ENCODE measurements at places on chromosomes 12 and 14.
A peak's percentile ranks its signal among the peaks of the same experiment; 100 is the strongest.

DNA sequence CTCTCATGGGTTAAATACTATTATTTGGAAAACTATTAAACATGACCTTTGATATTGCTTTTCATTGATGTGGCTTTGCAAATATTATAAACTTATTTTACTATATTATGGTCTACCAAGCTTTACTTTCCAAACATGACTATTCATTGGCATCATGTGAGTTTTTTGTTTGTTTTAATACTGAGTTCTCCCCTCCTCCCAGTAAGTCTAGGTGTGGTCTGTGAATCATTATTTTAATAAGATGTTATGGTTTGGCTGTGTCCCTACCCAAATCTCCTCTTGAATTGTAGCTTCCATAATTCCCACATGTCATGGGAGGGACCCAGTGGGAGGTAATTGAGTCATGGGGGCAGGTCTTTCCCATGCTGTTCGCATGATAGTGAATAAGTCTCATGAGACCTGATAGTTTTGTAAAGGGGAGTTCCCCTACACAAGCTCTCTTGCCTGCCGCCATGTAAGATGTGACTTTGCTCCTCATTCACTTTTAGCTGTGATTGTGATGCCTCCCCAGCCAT, 80.0 kb downstream of the BORCS5 start:
- DNase-seq, result no peak

GRCh38 chr14:97177635-97178034, 380.5 kb downstream of the VRK1 start:
- DNase-seq, result no peak

GRCh38 chr12:110686294-110686903, 2.5 kb downstream of the HVCN1 start:
- DNase-seq, result no peak

GRCh38 chr14:93735206-93735605, 53.1 kb downstream of the PRIMA1 start:
- DNase-seq, result no peak

DNA sequence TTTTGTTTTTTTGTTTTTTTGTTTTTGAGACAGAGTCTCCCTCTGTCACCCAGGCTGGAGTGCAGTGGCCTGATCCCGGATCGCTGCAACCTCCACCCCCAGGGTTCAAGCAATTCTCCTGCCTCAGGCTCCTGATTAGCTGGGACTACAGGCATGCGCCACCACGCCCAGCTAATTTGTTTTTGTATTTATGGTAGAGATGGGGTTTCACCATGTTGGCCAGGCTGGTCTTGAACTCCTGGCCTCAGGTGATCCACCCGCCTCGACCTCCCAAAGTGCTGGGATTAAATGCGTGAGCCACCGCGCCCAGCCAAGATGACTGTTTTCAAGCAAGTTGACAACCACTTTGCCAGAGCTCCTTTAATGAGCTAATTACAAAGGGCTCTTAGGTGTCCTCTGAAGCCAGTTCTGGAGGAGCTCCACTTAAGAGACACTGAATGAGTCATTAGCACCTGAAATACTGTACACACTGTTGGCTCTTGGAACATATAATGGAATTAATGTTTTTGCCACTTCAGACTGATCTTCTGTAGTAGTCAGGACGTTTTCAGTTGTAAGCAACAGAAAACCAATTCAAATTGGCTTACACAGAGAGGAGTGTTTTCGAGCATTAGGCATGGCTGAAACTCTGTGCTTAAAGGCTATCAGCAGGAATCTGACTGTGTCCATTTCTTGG, 55.4 kb upstream of the MED13L start:
- no peak for DNase-seq

DNA sequence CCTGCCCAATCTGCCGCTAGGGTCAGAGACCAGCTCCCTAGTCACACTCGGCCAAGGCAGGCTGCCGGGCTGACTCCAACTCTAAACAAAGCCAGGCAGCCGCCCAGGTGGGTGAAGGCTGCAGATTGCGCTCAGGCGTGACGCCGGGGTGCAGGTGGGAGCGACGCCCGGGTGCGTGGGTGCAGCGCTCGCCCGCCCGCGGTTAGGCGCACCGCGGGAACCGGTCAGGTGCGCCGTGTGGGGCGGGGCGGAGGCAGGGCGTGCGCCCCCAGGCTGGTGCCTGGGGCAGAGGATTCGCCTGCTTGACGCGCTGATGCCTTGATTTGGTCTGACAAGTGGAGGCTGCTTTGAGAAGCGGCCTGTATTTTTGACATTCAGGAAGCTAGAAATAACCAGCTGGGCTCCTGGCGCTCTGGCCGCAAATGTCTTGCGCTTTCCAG, 126.7 kb upstream of the HIF1A start:
- DNase-seq, result no peak

DNA sequence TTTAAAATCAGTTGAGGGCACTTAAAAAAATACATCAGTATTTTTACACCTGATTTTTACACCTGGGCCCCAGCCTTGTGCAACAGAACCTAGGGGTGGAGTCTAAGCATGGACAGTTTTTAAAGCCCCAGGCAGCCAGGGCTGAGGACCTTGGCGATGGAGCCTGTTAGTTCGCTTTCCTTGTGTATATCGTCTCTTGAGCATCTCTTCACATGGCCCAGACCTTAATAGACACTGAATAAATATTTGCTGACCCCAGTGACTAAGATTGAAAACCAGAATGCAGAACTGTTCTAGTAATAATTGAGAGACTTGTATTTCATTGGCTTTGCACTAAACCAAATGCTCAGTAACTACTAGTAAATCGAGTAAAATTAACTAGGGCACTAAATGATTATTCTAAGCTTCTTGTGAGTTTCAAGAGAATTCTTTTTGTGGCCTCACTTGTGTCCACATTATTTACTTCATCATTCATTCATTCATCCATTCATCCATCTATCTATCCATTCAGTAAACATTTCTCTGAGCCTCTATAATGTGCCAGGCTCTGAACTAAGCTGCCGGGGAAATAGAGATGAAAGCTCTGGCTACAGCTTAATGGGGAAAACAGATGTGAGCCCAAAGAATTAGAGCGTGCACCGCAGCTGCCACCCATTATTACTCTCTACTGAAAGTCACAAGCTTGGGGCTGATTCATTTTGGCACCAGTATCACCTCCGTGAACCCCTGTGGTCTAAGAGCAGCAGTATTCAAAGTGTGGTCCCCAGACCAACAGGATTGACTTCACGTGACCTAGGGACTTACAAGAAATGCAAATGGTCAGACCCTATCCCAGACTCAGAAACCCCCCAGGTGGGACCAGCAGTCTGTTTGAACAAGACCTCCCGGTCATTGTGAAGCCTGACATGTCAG, 30.7 kb upstream of the BCL7A start:
- DNase-seq, result peak; percentile 58

GRCh38 chr12:2194060-2194459, 141.3 kb downstream of the CACNA1C start:
- DNase-seq, result no peak

GRCh38 chr14:99063620-99064225, 208.3 kb downstream of the BCL11B start:
- DNase-seq, result no peak

- DNase-seq, result no peak
Observed at GRCh38 chr12:122035292-122035691, 13.6 kb downstream of the BCL7A start.

DNA sequence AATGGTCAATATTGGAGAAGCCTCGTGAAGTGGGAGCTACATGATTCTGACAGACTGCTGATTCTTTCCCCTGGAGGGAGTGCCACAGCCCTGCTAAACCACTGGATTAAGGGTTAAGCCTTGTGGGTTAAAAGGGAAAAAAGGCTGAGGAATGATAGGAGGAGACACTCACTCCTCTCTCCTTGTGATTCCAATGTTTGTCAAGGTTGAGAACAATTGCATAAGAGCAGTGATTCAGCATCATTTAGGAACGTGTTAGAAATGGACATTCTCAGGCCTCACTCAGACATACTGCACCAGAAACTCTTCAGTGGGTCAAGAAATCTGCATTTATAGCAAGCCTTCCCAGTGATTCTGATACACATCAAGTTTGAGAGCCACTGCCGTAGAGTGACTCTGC, 87.8 kb upstream of the GZMB start:
- DNase-seq, result no peak

DNA sequence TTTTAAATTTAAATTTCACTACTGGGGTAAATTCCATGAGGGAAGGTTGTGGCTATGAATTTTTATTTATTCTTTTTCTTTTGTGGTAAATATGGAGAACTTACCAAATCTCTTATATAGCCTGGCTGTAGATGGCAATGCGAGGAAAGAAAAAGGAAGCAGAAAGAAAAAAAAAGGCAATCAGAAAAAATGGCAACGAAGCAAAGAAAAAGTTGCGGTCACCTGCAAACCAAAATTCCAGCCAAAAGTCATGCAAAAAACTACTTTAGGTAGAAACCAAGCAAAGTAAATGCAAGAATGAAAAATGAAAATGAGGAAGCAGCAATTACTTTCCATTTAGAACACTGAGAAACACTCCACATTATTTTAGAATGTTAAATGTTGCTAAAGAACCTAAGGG, 69.5 kb upstream of the GNPNAT1 start:
- no peak for DNase-seq

DNA sequence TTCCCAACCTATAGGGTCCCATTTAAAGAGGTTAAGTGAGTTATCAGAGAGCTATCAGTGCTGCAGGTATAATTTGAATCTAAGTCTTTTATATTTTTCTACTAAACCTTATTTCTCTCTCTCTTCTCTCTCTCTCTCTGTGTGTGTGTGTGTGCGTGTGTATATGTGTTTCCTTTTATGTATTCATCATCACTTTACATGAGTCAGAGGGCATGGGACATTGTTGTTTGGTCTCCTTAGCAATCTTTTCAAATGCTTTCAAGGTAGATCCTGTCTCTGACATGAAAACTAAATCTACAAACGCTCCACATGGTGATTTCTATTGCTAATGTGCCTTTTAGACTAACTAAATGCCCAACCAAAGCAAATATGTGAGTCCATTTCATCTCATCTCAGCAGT, 459.7 kb downstream of the BTG1 start:
- peak; percentile 28 for DNase-seq

- peak; percentile 5 for DNase-seq
Observed at GRCh38 chr12:48489012-48489411, 6.7 kb downstream of the C12orf54 start.

DNA sequence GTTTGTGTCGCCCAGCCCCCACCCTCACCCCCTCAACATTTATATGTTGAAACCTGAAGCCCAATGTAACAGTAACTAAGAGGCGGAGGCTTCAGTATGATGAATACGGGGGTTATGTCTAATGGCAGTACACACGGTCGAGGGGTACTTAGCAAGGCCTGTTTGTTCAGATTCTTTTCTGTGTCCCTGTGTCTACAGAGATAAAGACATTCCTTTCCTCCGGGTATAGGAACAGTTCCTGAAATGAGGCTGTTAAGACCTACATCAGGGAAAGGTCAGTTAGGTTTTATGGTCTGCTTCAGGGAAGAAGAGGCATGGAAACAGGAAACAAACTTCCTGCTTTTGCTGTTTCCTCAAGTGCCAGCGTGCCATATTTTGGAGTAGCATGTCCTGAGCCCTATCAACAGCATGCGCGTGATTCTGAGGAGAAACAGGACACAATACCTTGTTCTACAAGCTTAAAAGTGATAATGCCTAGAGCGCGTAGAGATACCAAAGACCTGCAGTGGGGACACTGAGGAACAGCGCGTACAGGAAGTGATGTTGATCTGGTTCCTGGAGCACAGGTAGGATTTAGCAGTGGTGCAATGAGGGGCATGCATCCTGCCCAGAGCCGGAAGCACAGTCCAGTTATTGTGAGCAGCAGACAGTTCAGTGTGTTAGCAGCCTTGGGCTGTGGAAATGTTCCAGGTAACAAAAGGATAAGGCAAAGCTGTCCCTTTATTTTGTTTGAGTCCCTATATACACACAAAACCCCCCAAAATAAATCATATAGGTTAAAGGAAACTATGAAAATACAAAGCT, 47.2 kb downstream of the FGD4 start:
- no peak for DNase-seq

GRCh38 chr12:143964-144649, 69.8 kb downstream of the SLC6A12 start:
- peak; percentile 35 for DNase-seq

- DNase-seq, result no peak
Observed at GRCh38 chr12:123135688-123136087, 15.2 kb downstream of the PITPNM2 start.

- DNase-seq, result no peak
Observed at GRCh38 chr12:120961604-120962531, 16.5 kb upstream of the HNF1A start.
